ENCODE measurements at places on chromosomes 11 and 22.
A peak's percentile ranks its signal among the peaks of the same experiment; 100 is the strongest.

GRCh38 chr11:118791111-118791960 lies at the start of gene DDX6:
Gene DDX6, minus strand, starts transcription at chr11:118791164. Its CDS starts 4,913 bp downstream, at chr11:118786251.
- DNase-seq, result peak; percentile 42

DNA sequence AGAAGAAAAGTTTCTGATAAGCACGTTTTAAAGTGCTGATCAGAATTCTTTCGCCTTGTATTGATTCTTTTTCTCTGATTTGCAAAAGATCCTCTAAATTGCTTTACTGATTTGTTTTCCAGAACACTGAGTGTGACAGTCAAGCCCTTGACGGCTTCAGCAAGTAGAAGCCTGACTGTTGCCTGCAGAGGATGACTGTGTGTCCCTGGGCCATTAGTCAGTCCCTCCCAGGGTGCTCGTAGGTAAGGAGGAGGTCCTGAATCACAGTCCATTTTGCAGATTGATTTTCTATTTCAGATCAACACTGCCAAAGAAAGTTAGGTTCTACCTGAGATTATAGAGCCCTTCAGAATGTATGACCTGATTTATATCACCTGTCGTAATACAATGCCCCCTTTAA lies 38.6 kb upstream of the POGLUT3 start:
- DNase-seq, result no peak

- no peak for DNase-seq
Measured at GRCh38 chr11:44466531-44467205, 98.8 kb upstream of the CD82 start.

- no peak for DNase-seq
Measured at GRCh38 chr22:22944268-22944985, 56.8 kb downstream of the IGLL5 start.

- DNase-seq, result no peak
Measured at GRCh38 chr22:24327832-24328231, 57.2 kb downstream of the SPECC1L start.

GRCh38 chr22:26823966-26824365 lies 166.6 kb downstream of the MIAT start:
- DNase-seq, result no peak

All from A172 (cell line).